ENCODE measurements at places on chromosomes 7 and 10.

DNA sequence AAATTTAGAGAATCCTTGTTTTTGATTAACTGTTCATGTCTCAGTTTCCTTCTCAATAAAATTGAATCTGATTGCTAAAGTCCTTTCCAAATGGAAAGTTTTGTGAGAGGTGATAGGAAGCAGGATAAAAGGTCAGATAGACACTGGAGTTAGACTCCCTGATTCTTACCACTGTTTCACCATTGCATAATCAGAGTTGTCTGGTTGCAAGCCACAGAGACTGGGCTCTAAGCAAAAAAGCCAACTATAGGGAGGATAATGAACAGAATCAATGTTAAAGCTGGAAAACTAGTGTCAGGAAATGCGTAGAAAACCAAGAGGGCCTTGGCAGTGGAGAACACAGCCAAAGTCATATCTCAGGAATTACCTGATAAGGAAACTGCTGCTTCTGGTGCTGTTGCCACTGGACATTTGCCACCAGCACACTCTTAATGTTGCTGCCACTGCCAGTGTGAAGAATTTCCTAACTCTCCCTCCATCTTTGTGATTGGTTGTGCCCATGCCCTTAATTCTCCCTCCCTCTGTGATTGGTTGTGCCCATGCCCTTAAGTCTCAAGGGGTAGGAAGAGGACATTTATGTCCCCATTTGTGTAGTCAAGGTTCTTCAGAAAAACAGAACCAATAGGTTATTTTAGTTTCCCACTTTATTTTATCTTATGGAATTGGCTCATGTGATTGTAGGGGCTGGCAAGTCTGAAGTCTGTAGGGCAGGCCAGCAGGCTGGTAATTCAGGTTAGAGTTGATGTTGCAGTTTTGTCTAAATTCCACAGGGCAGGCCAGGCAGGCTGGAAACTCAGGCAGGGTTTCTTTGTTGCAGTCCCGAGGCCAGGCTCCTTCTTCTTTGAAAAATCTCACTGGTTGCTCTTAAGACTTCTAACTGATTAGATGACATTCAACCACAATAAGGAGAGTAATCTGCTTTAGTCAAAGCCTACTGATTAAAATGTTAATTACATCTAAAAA lies 639.0 kb downstream of the REEP3 start:
- DNase-seq = no peak

- no peak for DNase-seq
These were observed 315.3 kb downstream of the HPSE2 start for GRCh38 chr10:98920360-98920759.

- no peak for DNase-seq
These were observed 59.9 kb downstream of the KCNMA1 start for GRCh38 chr10:77577666-77578229.

GRCh38 chr10:118955531-118955930 lies 74.0 kb upstream of the NANOS1 start:
- no peak for DNase-seq

GRCh38 chr10:118965645-118966044 lies 63.9 kb upstream of the NANOS1 start:
- DNase-seq = no peak

- no peak for DNase-seq
These were observed 4.2 kb upstream of the CREB3L2 start for GRCh38 chr7:138006106-138006505.

DNA sequence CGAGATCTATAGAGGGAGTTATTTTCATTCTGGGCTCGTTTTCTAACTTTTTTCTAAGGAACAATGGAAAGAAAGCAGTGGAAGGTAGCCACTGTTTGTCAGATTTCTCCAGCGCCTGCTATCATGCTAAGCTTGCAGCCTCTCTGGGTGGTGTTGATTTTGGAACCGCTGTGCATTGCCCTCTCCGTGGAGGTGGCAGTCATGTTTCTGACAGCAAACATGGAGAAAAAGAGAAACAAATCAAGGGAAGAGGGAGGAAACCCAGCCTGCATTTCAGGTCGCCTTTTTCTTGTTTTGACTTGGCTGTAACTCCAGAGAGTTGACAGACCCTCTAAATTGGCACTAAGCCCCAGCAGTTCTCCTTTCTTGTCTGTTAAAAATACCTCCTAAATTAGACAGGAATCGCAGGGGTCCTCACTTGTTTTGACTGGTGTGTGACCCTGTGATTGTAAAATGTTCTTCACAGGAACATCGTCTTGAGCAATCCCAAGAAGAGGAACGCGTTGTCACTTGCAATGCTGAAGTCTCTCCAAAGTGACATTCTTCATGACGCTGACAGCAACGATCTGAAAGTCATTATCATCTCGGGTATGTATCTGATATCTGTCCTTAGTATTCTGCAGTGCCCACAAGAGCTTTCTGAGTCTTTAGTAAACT lies 4.8 kb downstream of the ECHDC3 start:
- DNase-seq = no peak

- DNase-seq = no peak
These were observed 89.8 kb upstream of the ANK3 start for GRCh38 chr10:60479305-60480020.

Measured in HS-5 (cell line).